Heart left ventricle (tissue), 16 donors: ENCODE measurements at places on chromosomes 4 and X.

DNA sequence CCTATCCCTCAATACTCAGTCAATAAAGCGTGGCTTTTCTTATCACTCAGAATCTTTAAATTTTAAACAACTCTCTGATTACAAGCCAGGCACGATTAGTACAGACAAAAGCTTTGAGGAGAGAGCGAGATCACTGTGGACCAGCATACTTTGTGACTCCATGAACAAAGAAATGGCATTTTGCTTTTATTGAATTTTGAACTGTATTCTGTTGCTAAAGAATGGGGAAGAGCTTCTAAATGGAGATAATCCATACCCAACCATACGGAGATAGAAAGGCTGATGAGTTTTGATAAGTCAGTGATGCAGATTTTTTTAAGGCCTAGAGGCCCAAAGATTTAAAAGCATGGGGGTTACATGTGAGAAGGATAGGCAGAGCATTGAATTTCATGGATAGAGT is 259.1 kb downstream of the DACH2 start:
- no peak for DNase-seq

GRCh38 chr4:136103616-136104015 is 1428.7 kb downstream of the PCDH18 start:
- DNase-seq, result no peak

- DNase-seq, result no peak
Observed at GRCh38 chr4:150518559-150518958, 63.4 kb upstream of the MAB21L2 start.

GRCh38 chrX:22664826-22665225 is 334.9 kb upstream of the DDX53 start:
- DNase-seq, result no peak
